ENCODE measurements at places on chromosomes 2 and 18.

- DNase-seq: no peak
Measured at GRCh38 chr2:174560737-174561136, 36.9 kb downstream of the WIPF1 start.

DNA sequence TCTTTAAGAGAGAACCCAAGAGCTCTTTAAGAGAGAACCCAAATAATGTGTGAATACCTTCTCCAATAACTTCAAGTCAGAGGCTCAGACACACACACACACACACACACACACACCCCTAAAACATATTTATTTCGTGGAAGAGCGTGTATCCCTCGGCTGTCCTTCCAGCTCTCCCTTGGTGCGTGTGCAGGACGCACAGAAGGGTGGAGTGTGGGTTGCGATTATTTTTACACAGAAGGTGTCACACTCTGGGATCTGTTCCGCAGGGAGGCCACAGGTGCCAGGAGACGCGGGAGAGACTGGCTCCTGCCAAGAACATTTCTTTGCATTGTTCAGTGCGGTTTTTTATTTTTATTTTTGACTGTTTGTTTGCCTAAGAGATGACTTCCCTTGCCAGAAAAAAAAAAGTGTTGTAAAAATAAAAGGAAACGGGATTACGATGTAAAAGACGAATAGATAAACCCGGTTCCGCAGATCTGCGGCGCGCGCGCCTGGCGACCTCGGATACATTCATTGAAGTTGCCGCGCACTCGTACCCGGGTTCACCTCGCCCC lies 47.3 kb upstream of the ATP6V1B1 start:
- DNase-seq: no peak

- DNase-seq: peak; percentile 70
Measured at GRCh38 chr18:45328811-45329210, 286.5 kb upstream of the SLC14A2 start.

GRCh38 chr2:176128982-176129796 lies at the start of gene HOXD8:
TSS of gene HOXD8 (plus strand) at chr2:176129705. CDS start at chr2:176130367, 662 bp downstream.
- peak; percentile 71 for DNase-seq
